ENCODE measurements at places on chromosomes 5 and 9.
A peak's percentile ranks its signal among the peaks of the same experiment; 100 is the strongest.

GRCh38 chr9:122816163-122816867 lies 12.1 kb downstream of the PDCL start:
- peaks cover 15% of the 10 kb centered on the region for H3K4me1 ChIP-seq
- no peaks in the 10 kb centered on the region for H3K36me3 ChIP-seq
- no peaks in the 10 kb centered on the region for H3K27me3 ChIP-seq

- H3K4me1 ChIP-seq: peaks cover 8% of the 10 kb centered on the region
- DNase-seq: no peak
- no peak overlapping the region for H3K4me3 ChIP-seq
- peaks cover 7% of the 10 kb centered on the region for H3K36me3 ChIP-seq
- H3K27ac ChIP-seq: no peak overlapping the region
These were observed 157.2 kb upstream of the CD180 start for GRCh38 chr5:67353500-67354450.

- no peak overlapping the region for H3K27ac ChIP-seq
- H3K27me3 ChIP-seq: peaks cover 7% of the 10 kb centered on the region
- DNase-seq: no peak
- no peak overlapping the region for H3K4me3 ChIP-seq
- peaks cover 10% of the 10 kb centered on the region for H3K4me1 ChIP-seq
- H3K36me3 ChIP-seq: peaks cover 3% of the 10 kb centered on the region
These were observed 83.5 kb downstream of the SLC1A1 start for GRCh38 chr9:4573634-4574389.

DNA sequence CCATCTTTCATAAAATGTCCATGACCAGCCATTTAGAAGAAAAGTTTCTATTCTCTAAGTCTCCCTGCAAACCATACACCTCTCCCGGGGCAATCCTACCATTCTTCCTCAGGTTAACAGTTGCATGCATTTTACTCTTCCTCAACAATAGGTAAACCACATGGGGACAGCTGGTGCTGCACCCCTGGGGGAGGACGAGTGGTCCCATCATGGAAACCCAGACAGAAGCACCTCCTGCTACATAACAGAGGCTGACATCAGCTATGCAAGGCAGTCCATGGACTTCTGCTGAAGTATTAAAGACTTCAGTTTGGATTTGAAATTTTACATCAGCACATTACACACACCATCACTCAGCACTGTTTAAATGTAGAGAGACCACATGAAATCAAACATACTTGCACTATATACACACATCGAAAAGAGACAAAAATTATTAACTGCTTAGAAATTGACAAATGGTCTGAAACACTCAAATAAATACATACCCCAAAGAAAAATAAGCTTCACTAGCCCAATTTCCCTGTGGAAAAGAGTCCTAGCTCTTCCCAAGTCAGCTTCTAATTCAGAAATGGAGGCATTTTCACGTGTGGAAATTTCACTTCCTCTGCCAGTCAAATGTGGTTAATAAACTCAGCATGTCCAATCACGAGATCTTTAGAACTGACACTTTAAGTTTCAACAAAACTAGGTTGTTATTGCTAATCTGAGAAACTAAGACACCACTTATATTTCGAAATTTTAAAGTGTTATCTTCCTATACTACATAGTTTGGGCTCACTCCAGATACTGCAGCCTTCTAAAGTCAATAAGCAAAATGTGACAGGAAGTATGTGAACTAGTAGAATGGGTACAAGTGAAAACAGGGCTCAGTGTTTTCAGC lies 173.4 kb downstream of the ROR2 start:
- peaks cover 58% of the 10 kb centered on the region for H3K27me3 ChIP-seq
- peaks cover 8% of the 10 kb centered on the region for H3K36me3 ChIP-seq
- no peak for DNase-seq
- H3K27ac ChIP-seq: no peak overlapping the region

GRCh38 chr5:133397348-133397747 lies 215.0 kb downstream of the FSTL4 start:
- H3K36me3 ChIP-seq: peaks cover 6% of the 10 kb centered on the region
- H3K27me3 ChIP-seq: peaks cover 24% of the 10 kb centered on the region
- no peak for DNase-seq
- no peak overlapping the region for H3K4me3 ChIP-seq
- H3K27ac ChIP-seq: peak overlapping the region; percentile 53
